ENCODE measurements at places on chromosomes 11 and 22.

DNA sequence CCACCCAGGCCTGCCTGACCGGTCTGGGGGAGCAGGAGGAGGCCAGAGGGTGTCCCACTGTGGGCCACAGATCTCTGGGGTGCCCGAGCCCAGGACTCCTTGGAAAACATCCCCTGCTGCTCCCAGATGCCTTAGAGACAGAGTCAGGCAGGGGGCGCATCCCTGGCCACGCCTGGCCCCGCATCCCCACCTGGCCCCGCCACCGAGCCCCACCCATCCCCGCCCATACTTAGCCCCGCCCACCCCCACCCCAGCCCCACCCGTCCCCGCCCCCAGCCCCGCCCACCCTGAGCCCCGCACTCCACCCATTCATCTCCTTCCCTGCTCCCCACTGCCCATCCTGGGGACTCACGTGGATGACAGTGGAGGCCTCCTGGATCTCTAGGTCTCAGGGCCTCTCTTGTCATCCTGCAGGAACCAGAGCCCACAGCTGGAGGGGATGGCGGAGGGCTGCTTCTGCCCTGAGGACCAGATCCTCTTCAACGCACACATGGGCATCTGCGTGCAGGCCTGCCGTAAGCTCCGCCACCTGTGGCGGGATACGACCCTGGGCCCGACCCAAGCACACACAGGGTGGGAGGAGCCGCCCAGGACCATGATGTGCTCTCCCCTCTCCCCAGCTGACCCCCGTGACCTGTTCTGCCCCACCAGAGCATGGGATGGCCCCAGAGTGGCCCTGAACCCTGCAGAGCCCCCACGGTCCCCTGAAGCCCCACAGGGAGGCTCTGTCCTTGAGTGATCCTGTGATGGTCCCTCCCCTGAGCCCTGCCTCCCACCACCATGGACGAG, 33.6 kb downstream of the MUC5B start:
- DNase-seq, result no peak

GRCh38 chr22:46835288-46835687, 72.8 kb downstream of the TBC1D22A start:
- DNase-seq, result no peak

GRCh38 chr11:70504246-70505020, 106.1 kb downstream of the CTTN start:
- DNase-seq, result no peak

- DNase-seq, result no peak
These were observed 629.9 kb downstream of the JRKL start for GRCh38 chr11:97019754-97020153.

- DNase-seq, result no peak
These were observed 68.0 kb downstream of the WNT7B start for GRCh38 chr22:45908961-45909360.

DNA sequence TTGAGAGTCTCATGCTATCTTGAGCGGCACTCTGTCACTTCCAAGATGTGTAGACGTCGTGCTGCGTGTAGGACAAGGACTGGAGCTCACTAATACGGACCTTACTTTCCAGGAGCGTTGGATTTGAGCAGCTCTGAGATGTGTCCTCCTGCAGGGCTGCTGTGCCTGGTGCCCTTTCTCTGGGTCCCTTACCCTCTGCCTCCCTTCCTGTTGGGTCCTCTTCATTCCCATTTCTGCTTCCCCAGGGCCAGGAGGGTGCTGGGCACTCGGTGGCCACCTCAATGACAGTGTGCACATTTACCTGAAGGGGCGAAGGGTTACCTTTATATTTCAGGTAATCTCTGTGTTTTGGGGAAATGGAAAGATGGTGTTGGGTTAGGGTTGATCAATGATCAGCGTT, 4.0 kb downstream of the PTDSS2 start:
- no peak for DNase-seq

DNA sequence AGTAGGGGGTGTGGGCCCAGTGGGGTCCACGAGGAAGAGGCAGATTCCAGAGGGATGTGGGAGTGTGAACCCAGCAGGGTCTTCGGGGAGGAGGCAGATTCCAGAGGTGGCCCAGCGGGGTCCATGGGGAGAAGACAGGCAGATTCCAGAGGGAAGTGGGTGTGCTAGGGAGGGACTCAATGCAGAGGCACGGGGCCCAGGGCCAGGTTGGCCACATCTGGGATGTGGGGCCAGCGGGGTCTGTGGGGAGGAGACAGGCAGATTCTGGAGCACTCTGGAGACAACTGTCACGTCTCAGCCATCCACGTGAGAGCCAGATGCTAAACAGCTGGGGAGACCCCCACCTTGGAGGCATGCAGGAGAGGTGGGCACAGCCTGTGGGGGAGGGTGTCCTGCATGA, 582.6 kb downstream of the TBC1D22A start:
- DNase-seq, result no peak

DNA sequence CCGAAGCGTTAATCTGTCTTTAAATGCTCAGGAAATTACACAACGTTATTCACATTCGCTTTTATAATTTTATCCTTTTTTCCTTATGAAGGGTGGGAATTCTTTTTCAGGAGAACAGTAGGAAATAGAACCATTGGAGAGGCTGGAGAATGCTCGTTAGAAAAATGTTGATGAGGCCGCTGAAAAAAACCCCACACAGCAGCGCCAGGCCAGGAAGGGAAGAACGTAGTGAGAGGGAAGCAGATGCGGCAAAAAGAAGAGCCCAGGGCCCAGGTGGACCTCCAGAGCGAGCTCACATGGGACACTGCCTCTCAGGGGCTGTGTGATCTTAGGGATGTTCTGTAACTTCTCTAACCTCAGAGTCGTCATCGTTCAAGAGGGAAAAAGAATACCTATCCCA, 691.6 kb downstream of the OPCML start:
- no peak for DNase-seq

GRCh38 chr11:104352036-104352435, 188.1 kb upstream of the PDGFD start:
- no peak for DNase-seq

GRCh38 chr22:18005201-18005926, 19.0 kb downstream of the MICAL3 start:
- peak; percentile 26 for DNase-seq

DNA sequence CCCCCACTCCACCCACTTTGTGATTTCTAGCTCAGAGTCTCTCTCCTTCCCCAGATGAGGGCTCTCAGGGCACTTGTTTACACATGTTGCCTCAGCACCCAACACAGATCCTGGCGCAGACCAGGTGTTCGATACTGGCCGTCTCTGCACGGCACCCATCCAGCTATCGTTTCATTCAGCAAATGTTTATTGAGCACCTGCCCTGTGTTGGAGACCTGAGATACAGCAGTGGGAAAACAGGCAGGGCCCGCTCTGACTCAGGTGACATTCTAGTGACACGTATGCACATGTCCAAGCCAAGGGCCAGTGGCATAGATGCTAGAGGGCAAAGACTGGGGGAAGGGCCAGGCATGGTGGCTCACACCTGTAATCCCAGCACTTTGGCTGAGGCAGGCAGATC, 71.9 kb downstream of the NFAM1 start:
- DNase-seq, result no peak

GRCh38 chr11:6129635-6130034, 22.2 kb downstream of the OR56B4 start:
- DNase-seq, result no peak

DNA sequence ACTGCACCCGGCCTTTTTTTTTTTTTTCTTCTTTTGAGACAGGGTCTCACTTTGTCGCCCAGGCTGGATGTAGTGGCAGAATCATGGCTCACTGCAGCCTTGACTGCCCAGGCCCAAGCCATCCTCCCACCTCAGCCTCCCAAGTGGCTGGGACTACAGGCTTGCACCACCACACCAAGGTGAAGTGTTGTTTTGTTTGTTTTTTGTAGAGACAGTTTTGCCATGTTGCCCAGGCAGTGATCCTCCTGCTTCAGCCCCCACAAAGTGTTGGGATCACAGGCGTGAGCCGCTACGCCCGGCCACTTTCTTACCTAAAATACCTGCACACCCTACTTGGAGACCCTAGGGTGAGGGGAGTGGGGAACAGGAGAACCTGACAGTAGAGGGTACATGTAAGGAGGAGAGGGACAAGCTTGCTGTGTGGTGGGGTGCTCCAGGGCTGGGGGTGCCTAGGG, 4.5 kb upstream of the AIFM3 start:
- DNase-seq, result no peak

- DNase-seq, result no peak
These were observed 67.4 kb downstream of the AMOTL1 start for GRCh38 chr11:94835594-94835927.

- DNase-seq, result peak; percentile 90
These were observed at the start of gene PSMD13 for GRCh38 chr11:236774-237767. Gene PSMD13, plus strand, starts transcription at chr11:236976. Its CDS starts 74 bp downstream, at chr11:237050.

GRCh38 chr11:36508743-36509142, 1.3 kb downstream of the TRAF6 start:
- DNase-seq, result no peak

DNA sequence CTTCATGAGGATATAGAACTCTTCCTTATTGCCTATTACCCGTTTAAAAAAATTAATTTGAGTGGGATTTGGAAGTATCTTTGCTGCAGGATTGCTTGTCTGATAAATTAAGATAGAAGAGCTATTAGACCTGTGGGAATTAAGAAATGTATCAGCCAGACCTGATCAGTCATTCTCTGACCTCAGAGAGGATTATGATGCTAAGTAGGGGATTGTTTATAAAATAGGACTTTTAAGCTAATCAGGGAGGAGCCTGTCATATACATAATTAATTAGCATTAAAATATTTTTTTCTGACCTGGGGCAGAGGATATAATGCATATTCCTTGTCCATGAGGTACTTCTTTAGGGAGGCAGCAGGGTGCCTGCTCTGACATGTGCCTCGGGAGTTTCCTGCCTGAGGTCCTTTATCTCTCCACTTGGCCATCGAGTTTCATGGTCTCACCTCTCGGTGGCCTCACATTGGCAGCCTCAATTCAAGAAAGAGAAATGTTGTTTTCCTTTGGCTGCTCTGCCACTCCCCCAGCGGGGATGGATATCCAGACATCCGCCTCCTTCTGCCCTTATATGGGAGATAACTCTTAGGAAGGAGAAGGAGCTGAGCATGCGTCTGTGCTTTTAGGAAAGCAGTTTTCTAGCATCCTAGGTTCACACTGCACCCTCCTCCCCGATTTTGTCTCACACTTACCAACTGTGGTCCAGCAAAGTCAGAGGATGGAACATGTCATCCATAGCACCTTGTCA, 41.1 kb downstream of the DIXDC1 start:
- DNase-seq, result no peak

GRCh38 chr11:72958791-72959190, 144.6 kb downstream of the ATG16L2 start:
- no peak for DNase-seq

DNA sequence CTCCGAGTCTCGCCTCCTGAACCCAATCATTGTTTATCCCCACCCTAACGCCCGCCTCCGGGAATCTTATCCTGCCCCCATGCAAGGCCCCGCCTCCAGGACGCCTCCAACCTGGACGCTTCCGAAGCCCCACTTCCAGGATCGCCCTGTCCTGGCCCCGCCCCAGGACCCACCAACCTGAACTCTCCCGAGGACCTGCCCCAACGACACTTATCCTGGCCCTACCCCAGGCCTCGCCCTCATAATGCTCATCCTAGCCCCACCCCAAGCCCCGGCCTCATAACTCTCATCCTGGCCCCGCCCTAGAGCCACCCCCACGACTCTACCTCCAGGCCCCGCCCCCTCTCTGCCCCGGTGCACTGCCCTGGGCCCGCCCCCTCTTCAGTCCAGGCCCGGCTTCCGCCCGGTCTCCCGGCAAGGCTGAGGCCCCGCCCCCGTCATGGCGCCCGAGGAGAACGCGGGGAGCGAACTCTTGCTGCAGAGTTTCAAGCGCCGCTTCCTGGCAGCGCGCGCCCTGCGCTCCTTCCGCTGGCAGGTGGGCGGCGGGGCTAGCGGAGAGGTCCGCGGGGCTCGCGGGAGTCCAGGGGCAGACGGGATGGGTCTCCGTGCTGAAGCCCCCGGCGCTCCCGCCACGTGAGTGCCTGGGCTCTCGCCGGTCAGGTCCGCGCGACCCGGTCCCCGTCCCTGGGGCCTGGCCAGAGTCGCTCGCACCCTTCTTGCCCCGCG, 45.7 kb upstream of the DEFB108B start:
- peak; percentile 95 for DNase-seq

DNA sequence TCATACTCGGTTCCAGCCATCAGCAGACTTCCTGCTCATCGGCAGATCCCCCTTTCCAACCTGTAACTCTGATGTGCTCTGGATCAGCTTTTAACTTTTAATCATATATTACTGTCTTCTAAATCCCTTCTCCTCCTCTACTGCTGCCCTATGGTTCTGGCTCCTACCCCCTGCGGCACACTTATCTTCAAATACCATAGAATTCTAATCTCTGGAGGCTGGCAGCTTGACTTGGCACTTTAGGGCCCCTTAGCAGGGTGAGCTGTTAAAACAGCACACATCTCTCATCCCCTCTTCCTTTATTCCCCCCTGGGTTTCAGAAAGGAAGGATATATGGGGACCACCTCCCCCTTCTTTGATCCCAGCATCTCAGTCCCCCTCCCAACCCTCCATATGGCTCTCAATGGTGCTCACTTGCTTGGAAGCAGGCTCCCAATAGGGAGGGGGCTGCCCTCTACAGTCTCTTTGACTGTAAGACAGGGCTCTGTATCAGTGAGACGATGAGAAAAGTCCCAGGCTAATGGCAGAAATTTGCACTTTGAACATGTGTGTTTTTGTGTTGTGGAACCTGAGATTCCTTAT, 4.4 kb upstream of the CNTF start:
- DNase-seq, result peak; percentile 46

DNA sequence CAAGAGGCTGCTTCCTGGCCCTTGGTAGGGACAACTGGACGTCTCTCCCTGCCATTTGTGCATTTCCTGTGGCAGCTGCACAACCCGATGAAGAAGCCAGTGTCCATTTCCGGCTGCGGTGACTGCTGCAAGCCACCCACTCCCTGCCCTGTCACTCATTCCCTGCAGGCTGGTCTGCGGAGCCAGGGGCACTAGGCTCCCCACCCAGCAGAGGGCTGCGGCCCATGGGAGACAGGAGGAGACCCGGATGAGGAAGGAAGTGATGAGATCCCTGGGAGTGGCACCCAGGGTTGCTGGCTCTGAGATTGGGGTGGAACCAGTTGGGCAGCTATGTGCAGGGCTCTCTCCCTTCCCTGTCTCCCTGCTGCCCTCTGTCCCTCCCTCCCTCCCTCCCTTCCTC, 10.0 kb upstream of the MYRF start:
- peak; percentile 42 for DNase-seq

DNA sequence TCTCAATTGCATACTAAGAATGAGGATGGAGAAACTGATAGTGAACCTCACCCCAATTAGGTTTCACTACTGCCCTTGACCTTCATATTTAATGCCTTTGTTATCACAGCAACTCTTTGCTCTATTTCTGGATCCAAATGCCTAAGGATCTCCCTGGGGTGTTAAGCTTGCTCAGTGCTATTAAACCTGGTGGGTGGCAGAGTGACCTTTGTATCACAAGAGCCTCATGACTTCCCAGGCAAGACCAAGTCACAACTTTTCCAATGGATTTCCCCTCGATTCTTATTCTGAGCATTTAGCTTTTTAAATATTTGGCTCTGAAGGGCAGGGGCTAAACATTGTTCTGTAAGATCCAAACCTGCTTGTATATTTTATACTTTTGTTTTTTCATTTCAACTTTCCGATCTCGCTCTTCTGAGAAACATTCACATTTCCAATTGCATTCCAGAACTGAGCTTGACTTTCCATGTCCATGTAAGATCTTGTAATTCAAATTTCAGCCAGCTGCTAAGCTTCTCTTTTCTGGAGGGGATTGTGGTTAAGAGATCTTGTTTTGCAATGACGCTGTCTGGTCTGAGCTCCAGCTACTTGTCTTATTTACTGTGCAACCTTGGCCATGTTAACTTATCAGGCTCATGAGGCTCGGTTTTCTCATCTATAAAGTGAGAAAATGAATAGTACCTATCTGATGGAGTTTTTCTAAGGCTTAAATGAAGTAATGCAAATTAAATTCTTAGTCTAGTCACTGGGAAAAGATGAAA, 6.4 kb upstream of the EHF start:
- no peak for DNase-seq

GRCh38 chr11:59144096-59144495, 1.4 kb downstream of the FAM111A start:
- no peak for DNase-seq
